ENCODE measurements at places on chromosomes 16 and 17.

- DNase-seq: no peak
Observed at GRCh38 chr16:58026139-58026704, 668 bp downstream of the MMP15 start.

DNA sequence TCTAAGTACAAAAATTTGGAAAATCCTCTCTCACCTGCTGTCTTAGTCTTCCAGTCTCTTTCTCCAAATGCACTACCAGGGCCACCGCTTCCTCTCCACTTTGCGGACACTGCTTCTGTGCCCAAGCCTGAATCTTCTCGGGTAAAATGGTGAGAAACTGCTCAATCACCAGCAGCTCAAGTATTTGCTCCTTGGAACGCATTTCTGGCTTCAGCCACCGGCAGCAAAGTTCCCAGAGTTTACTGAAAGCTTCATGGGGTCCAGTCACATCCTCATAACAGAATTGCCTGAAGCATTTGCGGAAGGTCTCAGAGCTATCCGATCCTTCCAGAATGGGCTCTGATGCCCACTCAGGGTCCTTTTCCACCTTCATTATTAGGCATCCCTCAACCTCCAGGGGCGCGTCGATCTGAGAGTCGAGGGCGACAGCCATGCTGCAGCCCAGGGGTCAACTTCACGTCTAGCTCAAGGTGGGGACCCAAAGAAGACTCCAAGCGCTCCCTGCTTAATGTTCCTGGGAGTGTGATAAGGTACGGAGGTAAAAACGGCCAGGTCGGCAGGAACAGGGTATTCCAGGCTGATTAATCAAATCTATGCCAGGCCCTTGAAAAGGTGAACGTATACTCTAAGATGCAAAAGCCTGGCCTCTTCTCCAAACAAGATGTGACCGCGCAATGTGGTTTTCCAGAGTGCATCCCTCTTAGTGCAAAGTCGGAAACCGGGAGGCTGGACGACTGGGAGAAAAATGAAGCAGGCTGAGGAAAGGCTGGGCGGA is 763 bp downstream of the ZKSCAN2 start:
- no peak for DNase-seq

DNA sequence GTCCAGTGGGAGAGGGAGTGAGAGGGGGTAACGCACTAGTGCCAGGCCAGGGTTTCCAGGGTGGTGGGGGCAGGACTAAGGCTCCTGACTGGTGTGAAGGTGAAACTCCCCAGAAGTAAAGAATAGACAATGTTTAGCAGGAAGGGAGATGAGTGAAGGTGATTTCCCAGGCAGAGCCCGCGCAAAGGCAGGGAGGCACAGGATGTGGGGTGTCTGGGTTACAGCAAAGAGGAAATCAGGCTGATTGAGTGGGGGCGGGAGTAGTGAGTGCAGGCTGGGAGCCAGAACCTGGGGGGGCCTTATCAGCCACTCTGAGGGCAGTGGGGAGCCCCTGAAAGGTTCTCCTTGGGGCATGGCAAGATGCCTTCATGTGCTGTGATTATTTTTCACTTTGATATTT is 167.5 kb downstream of the UTP18 start:
- DNase-seq: no peak

DNA sequence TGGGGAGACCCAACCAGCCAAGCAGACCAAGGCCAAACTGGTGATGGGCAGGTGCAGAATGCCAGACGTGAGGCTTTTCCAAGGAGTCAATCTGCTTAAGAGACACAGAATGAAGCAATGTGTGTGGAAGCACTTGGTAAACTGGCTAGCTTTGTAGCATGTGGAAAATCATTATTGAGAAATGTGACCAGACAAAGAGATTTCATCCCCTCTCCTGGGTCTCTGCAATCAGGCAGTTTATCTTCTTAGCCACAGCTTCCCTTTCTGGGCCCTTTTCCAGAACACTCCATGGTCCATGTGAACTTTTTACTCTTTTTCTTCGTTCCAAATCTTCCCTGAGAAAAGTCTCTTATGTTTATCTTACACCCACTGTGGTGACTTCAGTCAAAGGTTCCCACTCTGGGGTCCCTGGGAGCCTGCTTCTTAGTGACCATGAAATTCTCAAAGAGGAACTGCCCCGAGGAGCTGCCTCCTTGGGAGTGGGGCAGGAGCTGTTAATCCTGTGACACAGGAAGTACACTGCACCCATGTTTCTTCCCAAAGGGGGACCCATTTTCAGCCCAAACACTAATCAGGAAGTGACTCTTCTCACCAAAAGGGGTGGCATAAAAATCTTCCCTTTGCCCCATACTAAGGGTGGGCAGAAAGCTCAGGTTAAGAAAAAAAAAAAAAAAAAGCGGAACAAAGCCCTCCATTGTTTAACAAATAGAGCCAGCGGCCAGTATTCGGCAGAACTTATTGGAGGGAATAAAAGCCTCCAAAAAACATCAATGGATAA is 346.2 kb upstream of the ASIC2 start:
- peak; percentile 14 for DNase-seq

DNA sequence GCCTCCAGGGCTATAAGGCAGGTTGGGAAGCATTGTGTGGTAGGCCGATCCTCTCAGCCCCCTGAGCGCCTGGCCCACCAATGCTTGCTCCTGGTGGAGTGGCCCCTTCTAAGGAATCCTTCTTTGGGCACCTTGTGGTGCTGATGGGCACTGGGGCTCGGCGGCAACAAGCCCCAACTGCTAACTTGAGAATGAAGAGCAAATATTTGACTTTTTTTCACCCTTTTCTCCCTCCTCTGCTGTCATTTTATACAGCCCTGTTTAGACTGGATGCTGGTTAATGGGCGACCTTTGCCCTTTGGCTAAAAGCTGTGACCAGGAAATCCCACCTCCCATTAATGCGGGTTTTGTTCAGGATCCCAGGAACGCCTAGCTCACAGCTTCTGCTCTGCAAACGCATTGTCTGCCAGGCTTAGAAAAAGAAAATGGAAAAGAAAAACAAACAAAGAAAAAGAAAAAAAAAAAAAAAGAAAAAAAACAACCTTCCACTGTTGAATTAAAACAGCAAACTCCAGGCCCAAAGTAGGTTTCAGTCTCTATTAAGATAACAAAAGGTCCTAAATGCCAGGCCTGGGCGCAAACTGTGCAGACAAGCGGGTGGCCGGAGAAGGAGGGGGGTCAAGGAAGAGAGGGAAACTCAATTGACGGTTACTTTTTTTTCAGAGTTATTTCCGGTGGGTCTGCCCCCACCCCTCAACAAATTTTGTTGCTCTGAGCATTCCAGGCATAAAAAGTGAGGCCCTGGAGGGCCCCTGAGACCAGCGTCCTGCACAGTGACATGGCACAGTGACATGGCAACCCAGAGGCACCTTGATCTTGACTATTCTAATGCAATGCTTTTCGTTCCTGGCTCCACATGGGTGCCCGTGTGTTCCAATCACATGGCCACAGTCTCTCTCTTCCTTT is 301.4 kb downstream of the MAF start:
- DNase-seq: no peak

- no peak for DNase-seq
Observed at GRCh38 chr17:8068736-8069586, 18.6 kb downstream of the ALOX12B start.

DNA sequence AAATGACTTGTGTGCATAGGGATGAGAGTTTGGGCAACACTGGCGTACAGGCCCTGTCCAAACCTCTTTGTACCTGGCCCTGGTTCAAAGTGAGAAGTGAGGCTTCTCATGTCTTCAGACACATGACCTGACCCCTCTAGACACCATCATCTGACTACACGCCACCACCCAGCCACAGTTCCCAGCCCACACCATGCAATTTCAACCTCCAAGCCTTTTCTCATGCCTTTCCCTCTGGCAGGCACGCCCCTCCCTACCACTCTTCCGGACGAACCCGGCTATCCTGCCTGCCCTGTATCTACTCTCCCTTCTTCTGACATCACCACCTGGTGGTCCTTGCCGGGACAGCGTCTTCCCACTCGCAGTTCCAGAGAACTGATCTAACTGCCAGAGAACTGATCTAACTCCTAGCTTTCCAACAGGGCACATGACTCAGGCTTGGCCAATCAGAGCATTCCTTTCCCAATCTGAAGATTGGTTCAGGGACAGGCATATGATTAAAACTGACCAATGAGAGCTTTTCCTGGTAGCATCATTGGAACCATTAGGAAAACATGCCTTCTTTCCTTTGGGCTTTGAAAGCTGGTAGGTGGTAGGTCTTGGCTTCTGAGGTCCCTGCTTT is 27.1 kb upstream of the IL21R start:
- DNase-seq: peak; percentile 89

DNA sequence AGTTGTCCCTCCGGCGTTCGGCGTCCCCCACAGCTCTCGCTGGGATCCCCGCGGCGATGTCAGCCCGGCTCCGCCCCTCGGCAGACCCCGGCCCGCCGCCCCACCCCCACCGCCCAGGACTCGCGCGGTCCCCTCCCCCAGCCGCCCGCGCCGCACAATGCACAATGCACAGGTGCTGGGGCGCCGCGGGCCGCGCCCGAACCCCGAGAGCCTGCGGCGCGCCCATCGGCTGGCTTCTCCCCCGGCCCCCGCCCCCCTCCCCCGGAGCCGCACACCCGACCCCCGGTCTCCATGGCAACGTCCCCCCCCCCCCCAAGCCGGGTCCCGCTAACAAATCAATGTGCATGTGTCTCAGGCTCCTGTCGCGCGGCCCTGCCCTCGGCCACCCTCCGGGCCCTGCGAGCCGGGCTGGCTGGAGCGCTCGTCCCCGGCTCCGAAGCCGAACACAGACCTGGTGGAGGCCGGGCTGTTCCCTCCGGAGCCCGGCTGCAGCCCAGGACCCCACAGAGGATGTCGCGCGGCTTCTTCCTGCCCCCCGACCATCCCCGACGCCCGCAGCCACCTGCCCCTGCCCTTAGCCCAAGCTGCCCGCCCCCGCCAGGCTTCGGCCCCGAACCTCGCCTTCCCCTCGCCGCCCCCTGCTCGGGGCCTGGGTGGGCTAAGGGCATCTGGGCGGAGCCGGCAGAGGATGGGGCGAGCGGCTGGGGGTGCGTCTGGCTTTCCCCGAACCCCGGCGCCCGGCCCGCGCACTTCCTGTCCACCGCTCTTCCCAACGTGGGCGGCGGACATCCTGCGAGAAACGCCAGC is 818 bp upstream of the CBX8 start:
- no peak for DNase-seq

DNA sequence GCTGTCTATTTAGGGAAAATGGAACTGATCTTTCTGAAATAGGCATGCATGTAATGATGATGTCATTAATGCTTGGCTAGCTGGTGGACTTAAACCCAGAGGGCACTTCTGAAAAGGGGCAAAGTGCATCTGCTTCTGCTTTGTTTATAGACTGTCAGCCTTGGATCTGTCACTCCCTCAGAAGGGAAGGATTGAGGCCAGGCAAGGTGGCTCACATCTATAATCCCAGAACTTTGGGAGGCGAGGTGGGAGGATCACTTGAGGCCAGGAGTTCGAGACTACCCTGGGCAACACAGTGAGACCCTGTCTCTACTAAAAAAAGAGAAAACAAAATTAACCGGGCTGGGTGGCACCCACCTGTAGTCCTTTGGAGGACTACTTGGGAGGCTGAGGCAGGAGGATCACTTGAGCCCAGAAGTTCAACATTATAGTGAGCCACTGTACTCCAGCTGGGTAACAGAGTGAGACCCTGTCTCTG is 185.5 kb downstream of the WWOX start:
- DNase-seq: no peak

DNA sequence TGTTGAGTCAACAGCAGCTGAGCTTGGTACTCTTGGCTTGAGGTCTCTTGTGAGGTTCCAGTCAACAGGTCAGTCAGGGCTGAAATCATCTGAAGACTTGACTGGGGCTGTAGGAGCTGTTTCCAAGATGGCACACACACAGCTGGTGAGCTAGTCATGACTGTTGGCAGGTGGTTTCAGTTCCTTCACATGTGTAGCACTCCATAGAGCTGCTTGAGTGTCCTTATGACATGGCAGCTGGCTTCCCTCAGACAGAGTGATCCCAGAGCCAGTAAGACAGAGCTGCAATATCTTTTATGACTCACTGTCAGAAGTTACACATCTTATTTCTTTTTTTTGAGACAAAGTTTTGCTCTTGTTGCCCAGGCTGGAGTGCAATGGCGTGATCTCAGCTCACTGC is 19.5 kb upstream of the GAS7 start:
- DNase-seq: no peak

GRCh38 chr16:8951447-8952280 is 12.0 kb downstream of the USP7 start:
- DNase-seq: no peak

Data from COLO829 (cell line).